Sigmoid colon (tissue), 7 donors: ENCODE measurements at places on chromosomes 4 and X. TPM values are rescaled to one million over a fixed set of nuclear protein-coding genes. Genes with fewer than 3 reads are reported as not detected.

The COL4A6 gene
- 0.60 TPM for polyA plus RNA-seq

The GPR143 gene
- not detected for polyA plus RNA-seq

The CENPVL1 gene
- not detected for polyA plus RNA-seq

The ITM2A gene
- polyA plus RNA-seq: 5.8 TPM

The WNK3 gene
- 0.10 TPM for polyA plus RNA-seq

DNA sequence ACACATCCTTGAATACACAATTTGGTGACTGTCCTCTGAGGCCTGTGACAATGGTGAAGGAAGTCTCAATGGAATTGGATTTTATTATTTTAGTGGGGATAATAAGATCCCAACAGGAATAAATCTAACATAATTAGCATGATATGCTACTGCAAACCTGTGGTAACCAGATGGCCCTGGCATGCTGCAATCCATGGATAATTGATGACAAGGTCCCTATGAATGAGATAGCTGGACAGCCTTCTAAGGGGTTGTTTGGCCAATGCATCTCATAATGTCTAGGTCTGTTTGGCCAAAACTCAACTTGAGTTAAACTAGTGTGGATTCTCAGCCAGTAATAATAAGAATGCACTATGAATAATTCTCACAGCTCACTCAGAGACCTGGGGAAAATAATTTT is 145.3 kb upstream of the GALNTL6 start:
- no peak for DNase-seq
- no peaks in the 10 kb centered on the region for H3K27me3 ChIP-seq
- H3K27ac ChIP-seq: no peak overlapping the region
- H3K4me1 ChIP-seq: no peaks in the 10 kb centered on the region

DNA sequence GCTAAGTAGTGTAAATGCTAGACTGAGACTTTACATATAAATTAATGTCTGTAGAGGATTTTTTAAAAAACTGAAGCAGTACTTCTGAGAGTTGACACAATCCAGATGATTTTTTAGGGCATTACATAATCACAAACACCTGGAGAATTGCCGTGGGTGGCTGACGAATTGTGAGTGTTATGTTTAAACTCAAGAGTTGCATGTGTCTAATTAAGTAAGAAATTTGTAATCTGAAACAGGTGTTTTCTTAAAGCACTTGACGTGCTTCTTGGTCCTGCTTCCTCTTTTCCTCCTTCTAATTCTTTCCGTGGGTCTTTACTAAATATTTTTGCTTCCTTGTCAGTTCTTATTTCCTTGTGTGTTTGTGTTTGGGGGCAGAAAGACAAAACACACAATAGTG is 27.8 kb downstream of the PIR start:
- no peak overlapping the region for H3K27ac ChIP-seq
- H3K4me3 ChIP-seq: no peak overlapping the region
- no peaks in the 10 kb centered on the region for H3K36me3 ChIP-seq
- DNase-seq: peak; percentile 70
- peaks cover 4% of the 10 kb centered on the region for H3K4me1 ChIP-seq
- no peaks in the 10 kb centered on the region for H3K27me3 ChIP-seq

The GUCY1A1 gene
- 10.0 TPM for polyA plus RNA-seq

DNA sequence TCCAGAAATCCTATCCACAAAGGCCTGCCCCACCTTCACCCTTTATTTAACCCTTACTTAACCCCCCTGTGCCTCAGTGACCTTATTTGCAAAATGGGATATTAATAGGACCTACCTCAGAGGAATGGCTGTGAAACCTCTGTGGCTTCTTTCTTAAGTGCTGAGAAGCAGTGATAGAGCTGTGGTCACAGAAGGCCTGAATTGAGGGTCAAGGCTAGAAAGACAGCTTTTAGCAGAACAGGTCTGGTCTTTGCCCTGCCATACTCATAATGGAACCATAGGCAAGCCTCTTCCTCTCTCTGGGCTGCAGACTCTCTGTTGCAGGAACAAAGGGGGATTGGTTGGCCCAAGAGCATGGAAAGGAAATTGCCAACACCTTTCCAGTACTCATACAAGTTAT is 63.5 kb upstream of the MAMLD1 start:
- no peak for DNase-seq
- H3K4me3 ChIP-seq: no peak overlapping the region
- H3K36me3 ChIP-seq: no peaks in the 10 kb centered on the region
- H3K4me1 ChIP-seq: no peaks in the 10 kb centered on the region
- no peaks in the 10 kb centered on the region for H3K27me3 ChIP-seq

The F8A1 gene
- 16.2 TPM for polyA plus RNA-seq

DNA sequence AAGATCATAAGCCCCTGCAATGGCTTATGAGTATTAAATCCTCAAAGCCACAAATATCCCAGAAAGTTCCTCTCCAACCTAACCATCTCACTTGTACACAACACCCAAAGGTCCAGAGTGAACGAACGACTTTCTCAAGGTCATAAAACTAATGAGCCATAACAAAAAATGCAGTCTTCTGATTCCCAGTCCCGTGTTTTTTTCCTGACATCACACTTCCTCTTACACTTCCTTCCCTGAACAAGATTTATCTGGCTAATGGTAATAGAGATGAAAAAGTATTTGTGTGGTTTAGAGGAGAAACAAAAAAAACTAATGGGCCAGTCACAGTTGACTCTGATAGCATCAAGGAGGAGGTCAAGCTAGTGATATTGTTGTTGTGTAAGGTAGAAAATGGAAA is 99.5 kb upstream of the KLHL13 start:
- H3K27me3 ChIP-seq: no peaks in the 10 kb centered on the region
- H3K4me1 ChIP-seq: peaks cover 2% of the 10 kb centered on the region
- no peak overlapping the region for H3K27ac ChIP-seq
- no peaks in the 10 kb centered on the region for H3K36me3 ChIP-seq

The PRR32 gene
- not detected for polyA plus RNA-seq

The CFAP47 gene
- not detected for polyA plus RNA-seq

The NAT8L gene
- polyA plus RNA-seq: under 0.01 TPM
